Inflammatory macrophage treated with lipopolysaccharide for 4 hours (primary cell): ENCODE measurements at places on chromosomes 7 and 10.
A peak's percentile ranks its signal among the peaks of the same experiment; 100 is the strongest.

GRCh38 chr7:91347290-91347689 lies 83.1 kb downstream of the FZD1 start:
- peak; percentile 47 for DNase-seq

DNA sequence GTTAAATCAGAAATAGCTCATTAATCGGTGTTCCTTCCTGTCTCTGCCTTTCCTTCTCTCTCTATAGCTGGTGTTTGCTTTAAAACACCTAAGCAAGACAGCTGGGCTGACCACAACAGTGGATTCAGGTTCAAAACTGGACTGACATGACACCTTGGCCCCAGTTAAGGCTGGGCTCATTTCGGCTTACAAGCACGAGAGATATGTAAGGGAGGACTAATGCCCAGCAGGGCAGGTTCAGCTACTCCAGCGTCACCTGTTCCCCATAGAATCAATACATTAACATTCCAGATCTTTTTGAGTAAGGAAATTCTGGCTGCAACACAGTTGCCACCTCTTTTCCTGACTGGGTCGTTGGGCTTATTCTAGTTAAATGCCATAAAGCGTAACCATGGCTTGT lies 323.0 kb upstream of the AOAH start:
- DNase-seq = no peak

DNA sequence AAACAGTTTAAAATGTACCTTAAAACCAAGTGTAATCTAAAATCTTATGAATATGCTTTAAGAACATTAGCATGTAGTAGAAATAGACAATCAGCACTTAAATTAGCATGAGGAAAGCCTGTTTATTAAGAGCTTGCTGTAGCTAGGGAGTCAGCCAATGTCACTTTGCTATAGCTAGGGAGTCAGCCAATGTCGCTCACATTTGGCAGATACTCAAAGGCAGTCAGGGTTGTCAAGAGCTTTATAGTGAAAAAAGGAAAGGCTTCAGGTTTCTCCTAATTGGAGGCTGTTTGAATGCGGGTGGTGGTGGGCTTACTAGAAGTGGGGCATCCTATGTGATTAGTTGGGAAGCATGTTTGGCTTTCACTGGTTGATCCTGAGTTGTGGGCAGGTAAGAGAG lies 226.2 kb upstream of the DGKB start:
- DNase-seq = no peak

DNA sequence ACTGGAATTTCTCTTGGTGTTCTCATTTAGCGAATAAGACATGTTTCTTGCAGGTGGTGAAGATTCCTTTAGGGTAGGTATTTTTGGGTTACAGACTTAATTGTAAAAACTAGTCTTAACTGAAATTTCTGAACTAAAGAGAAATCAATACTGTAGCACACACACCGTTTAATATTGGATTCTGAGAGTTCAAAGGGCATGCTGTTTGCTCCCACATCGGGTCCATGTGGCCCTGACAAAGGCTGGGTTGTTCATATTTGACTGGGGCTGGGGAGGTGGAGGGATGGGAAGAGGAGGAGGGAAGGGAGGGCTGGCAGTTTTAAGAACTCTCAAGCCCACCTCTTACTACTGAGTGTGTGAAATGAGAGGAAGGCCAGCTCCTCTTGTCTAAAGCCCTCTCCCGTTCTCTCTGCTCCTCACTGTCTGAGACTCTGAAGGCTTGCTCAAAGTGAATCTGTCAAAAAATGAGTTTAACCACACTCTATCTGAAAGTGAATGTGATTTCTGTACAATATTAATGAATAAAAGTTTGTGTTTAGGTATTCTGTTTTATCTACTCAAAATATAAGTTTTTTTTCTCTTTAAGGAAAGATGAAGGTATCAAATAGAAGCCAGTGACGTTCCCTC lies 40.0 kb upstream of the RHEB start:
- no peak for DNase-seq

GRCh38 chr10:84946904-84947303 lies 618.5 kb downstream of the CCSER2 start:
- DNase-seq = no peak

GRCh38 chr7:106862317-106863089 lies 2.6 kb upstream of the PIK3CG start:
- DNase-seq = peak; percentile 59

GRCh38 chr10:44935966-44936295 lies 23.7 kb upstream of the RASSF4 start:
- peak; percentile 41 for DNase-seq

DNA sequence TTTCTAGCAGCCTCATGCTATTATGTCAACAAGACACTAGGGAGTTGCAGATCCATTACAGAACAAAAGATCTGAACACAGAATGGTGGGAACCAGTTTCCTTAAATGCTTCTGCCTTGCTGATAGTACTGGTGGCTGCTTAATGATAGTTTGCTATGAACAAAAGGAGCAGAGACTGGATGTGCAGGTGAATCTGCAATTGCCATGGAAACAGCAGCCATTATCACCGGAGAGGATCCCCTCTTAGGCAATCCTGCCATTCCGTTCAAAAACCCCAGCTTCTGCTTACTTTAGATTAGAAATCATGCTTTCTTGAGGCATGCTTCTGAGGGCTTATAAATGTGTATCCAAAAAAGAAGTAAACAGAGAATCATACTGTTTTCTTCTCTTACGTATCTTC lies 80.0 kb upstream of the PRKAR2B start:
- DNase-seq = no peak

DNA sequence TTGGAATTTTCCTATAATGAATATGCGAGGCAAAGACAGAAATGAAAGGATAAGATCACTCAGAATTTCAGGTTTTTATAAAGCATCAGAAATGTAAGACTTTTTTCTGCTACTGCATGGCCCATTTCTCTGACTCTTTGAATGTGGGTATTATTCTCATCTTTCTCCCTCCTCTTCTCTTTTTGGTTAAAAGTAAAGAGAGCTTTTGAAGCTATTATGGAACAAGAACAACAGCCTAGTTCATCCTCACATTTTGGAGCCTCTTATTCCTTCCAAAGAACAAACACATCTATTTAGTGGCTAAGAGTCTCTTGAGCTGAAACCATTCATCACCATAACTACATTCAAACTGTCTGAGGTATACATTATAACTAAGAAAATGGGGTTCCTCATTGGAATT lies 19.4 kb upstream of the ATRNL1 start:
- DNase-seq = no peak

- DNase-seq = peak; percentile 49
Observed at GRCh38 chr7:95527033-95527775, 41.5 kb downstream of the ASB4 start.

GRCh38 chr7:10588084-10588483 lies 385.6 kb upstream of the PHF14 start:
- no peak for DNase-seq

- DNase-seq = no peak
Observed at GRCh38 chr7:55132550-55132889, 113.7 kb downstream of the EGFR start.

- DNase-seq = no peak
Observed at GRCh38 chr10:29598851-29599311, 35.9 kb downstream of the SVIL start.

DNA sequence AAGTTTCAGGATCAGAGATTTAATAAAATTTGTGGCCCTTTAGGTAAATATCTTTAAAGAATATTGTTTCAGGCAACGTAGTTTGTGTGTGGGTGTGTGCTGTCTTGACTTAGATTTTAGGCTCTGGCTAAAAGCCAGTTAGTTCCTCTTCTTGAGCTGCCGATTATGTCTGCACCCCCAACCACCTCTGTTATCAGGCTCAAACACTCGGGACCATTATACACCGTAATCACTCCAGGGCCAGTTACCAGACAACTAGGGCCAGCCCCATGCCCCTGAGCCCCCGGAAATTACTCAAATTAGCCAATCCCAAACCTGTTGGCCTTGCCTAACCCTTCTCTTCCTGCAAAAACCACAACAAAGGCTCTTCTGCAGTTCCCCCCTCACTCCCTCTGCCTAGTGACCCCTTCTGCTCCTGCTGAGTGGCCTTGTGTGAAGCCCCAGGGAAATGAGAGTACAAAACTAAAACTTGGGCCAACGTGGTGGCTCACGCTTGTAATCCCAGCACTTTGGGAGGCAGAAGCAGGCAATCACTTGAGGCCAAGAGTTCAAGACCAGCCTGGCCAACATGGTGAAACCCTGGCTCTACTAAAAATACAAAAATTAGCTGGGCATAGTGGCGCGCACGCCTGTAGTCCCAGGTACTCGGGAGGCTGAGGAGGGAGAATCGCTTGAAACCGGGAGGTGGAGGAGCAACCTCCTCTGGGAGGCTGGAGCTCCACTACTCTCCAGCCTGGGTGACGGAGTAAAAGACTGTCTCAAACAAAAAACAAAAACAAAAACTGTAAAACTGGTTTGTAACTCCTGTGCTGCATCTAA lies 9.2 kb upstream of the HNRNPF start:
- DNase-seq = peak; percentile 71

DNA sequence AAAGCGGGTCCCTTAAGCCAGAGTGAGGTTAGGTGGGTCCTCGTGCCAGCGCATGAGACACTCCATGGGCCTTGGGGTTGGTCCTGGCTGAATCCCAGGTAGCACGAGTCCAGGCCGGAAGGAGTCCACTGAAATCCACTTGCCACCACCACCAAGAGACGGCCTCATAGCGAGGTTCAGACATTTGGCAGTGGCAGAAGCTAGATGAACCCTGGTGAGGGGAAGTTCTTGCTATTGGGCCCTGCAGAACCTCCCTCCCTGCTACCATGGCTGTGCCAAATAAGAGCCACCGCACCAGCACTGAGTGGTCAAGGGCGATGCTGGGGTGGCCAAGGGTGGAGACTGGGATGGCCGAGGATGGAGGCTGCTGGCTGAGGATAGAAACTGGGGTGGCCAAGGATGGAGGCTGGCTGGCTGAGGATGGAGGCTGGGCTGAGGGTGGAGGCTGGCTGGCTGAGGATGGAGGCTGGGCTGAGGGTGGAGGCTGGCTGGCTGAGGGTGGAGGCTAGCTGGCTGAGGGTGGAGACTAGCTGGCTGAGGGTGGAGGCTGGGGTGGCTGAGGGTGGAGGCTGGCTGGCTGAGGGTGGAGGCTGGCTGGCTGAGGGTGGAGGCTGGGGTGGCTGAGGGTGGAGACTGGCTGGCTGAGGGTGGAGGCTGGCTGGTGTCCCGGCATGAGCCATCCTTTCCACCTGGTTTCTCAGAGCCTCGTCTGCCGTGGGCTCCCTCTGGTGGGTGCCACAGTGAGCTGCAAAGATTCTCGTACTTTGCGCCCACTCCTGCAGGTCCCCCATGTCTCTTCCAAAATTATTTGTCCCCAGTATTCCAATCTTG lies 88.2 kb downstream of the ELFN1 start:
- DNase-seq = peak; percentile 12

- no peak for DNase-seq
Observed at GRCh38 chr10:64209561-64209960, 688.4 kb downstream of the REEP3 start.

GRCh38 chr7:80002865-80003264 lies 131.8 kb upstream of the GNAI1 start:
- DNase-seq = no peak

GRCh38 chr10:92239151-92239599 lies 51.7 kb downstream of the CPEB3 start:
- DNase-seq = no peak

DNA sequence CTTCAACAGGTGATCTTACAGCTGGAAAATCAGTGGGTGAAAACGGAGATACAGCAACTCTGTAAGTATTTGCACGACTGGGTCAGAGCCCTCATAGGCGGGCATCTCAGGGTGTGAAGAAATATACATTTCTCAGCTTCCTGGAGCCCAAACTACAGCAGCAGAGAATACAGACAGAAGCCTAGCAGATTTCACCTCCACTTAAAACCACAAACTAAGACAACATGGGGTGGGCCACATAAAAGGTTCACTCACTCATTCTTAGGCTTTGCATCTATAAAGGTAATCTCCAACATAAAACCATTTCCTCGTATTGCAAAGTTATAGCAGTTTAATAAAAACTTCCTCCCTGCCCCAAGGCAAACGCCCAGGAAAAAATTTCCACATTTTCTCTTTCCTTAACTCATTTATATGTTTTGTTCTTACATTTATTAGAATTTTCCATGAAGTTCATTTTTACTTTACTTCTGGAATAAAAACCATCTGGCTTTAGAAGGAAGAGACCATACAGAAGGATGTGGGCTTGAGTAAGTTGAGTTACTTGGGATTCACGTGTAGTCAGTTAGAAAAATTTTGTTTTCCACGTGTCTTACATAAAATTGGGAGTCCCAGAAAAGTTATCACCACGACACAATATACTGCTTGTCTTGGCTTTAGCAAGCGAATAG lies 327.1 kb downstream of the FRMD4A start:
- no peak for DNase-seq

DNA sequence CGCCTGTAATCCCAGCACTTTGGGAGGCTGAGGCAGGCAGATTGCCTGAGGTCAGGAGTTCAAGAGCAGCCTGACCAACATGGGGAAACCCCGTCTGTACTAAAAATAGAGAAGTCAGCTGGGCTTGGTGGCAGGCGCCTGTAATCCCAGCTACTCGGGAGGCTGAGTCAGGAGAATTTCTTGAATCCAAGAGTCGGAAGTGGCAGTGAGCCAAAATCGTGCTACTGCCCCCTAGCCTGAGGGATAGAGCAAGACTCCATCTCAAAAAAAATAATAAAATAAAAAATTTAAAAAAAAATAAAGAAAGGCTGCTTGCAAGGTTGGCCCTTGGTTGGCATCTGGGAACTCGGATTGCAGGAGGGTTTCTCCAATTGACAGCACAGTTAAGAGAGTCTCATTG lies 221.6 kb downstream of the DGKI start:
- peak; percentile 32 for DNase-seq

- DNase-seq = no peak
Observed at GRCh38 chr7:24501443-24502134, 71.7 kb upstream of the PALS2 start.

- no peak for DNase-seq
Observed at GRCh38 chr7:44224080-44224973, 23.5 kb downstream of the YKT6 start.

GRCh38 chr7:44215531-44215930 lies 14.8 kb downstream of the YKT6 start:
- DNase-seq = no peak

GRCh38 chr10:78260141-78260540 lies 226.5 kb downstream of the RPS24 start:
- DNase-seq = no peak

GRCh38 chr10:87531908-87532622 lies 27.4 kb downstream of the MINPP1 start:
- DNase-seq = peak; percentile 32

DNA sequence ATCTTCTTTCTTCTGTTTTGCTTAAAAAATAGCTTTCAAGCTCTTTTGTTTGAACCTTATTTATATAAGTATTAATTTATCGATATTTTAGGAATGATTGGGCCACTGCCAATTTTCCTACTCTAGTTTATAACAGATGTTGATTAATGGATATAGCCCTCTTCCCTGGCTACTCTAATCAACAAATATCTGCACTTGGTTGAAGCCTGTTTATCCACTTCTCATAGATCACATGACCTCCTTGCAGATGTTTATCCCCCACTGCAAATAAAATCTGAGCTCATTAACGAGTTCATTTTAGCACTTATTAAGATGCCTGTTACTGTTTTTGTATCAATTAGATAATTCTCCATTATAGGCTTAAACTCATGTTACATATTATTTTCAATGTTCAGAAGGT lies 715.3 kb downstream of the CNTNAP2 start:
- no peak for DNase-seq

- DNase-seq = no peak
Observed at GRCh38 chr10:72089618-72090017, 1.3 kb upstream of the SPOCK2 start.
